SK-MEL-5 (cell line): ENCODE measurements at places on chromosomes 3 and 15. TPM values are rescaled to one million over a fixed set of nuclear protein-coding genes. Genes with fewer than 3 reads are reported as not detected.

Gene SMCO1
- total RNA-seq = not detected in 2 replicates

GRCh38 chr3:152030320-152030719 lies 156.9 kb downstream of the SUCNR1 start:
- no peak for DNase-seq

DNA sequence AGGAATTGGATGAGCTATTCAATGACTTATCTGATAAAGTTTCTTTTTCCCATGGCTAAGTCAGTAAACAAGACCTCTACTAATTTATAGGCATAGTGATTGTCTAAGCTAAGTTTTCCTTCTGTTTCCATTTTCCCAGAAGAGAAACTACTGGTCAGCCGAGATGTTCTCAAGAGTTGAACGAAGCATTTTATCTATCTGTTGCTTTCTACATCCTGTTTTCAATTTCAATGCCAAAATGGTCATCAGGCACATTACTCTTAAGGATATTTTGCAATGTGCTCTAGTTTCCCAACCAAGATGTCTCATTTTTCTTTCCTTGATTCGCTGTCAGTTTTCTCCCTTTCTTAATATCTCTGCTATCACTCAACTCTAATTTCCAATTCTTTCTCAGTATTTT lies 228.7 kb downstream of the MBNL1 start:
- no peak for DNase-seq

- DNase-seq = no peak
Observed at GRCh38 chr3:131518680-131519079, 15.9 kb upstream of the MRPL3 start.

Gene ALG1L2
- total RNA-seq = not detected in 2 replicates

GRCh38 chr3:61460636-61461035 lies 100.7 kb upstream of the PTPRG start:
- no peak for DNase-seq

- DNase-seq = no peak
Observed at GRCh38 chr3:142120707-142121106, 28.6 kb downstream of the TFDP2 start.

DNA sequence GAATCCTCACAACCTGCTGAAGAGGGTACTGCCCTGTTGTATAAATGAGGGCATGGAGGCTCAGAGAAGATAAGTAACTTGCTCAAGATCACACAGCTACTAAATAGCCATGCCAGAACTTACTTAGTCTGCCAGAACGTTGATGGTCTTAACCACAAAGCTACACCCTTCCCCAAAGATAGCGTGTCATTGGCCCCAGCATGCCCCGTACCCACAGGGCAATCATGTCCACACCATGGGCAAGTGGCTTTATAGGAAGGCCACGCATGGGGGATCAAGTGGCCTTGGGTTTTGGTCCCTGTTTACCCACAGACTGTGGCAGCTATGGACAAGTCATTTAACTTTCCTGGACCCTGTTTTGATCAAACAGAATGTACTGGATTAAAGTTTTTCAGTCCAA lies 15.9 kb upstream of the ARHGEF3 start:
- DNase-seq = no peak

DNA sequence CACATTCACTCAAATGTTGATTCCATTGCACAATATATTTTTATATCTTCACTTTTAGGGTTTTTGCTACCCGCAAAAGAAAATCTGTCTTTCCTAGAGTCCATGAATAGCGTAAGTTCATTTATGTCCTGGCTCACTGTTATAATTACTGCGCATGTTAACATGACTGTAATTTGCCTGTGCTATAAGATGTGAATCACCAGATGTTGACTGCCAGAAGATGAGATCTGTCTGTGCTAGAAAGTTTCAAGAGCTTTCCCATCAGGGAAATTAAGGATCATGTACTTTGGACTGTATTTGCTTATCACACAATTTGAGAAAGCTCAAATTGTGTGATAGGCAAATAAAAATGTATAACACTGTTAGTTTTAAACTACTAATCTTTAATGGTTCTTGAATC lies 322.5 kb downstream of the CHL1 start:
- no peak for DNase-seq

GRCh38 chr15:35490511-35490910 lies 55.5 kb downstream of the DPH6 start:
- no peak for DNase-seq

Gene CYP1A2
- not detected in 2 replicates for total RNA-seq

GRCh38 chr15:52308446-52309153 lies 13.0 kb upstream of the MYO5C start:
- DNase-seq = no peak

Gene COL8A1
- total RNA-seq = not detected in 2 replicates

DNA sequence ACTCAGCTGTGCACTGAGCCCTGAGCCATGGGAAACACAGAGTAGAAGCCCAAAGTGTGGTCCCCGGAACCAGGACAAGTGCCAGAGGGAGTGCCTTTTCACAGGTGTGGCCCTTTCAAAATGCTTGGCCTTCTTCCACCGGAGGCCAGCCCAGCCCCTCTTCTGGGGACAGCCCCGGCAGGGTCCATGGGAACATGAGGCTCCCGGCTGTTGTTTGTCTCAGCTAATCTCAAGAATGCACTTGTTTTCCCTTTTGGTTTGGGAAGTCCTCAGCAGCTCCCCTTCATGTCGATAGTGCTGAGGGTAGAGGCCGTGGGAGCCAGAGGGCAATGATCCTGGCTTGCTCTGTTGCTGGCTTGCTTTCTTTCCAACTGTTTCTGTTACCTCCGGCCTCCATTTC lies 91.1 kb upstream of the MRPS22 start:
- DNase-seq = no peak

DNA sequence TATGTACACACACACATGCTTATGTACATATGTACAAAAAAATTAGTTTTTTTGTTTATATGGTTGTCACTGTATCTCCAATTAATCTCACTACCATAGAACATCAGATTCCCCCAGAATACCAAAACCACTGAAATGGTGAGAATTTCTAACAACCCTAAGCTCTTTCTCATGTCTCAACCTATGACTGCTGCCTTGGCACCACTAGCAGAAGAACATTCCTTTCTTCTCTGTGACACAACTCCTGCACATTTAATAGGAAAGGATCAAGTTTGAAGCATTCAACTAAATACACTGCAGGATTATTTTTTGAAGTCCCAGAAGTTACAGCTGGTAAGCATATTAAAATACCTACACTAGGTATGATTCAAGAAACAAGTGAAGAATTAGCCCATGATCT lies 109.6 kb downstream of the FAM174B start:
- DNase-seq = no peak

- no peak for DNase-seq
Observed at GRCh38 chr3:13064159-13064868, 8.9 kb downstream of the IQSEC1 start.

DNA sequence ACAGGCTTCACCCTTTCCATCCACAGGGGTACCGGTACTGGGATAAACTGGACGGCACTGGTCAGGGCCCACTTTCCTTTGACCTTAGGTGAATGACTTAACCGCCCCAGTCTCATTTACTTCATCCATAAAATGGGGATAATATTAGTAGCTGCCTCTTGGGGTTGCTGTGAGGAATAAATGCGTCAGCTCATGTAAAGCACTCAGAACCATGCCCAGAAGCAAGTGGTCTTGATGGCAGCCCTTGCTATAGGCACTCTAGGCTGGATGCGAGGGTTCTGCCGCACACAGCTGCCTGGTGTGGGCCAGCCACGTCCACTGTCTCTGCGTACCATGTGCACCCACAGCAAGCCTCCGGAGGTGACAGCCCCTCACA lies 32.2 kb upstream of the FBLN2 start:
- DNase-seq = no peak

- no peak for DNase-seq
Observed at GRCh38 chr3:60584250-60584649, 667.0 kb downstream of the FHIT start.

DNA sequence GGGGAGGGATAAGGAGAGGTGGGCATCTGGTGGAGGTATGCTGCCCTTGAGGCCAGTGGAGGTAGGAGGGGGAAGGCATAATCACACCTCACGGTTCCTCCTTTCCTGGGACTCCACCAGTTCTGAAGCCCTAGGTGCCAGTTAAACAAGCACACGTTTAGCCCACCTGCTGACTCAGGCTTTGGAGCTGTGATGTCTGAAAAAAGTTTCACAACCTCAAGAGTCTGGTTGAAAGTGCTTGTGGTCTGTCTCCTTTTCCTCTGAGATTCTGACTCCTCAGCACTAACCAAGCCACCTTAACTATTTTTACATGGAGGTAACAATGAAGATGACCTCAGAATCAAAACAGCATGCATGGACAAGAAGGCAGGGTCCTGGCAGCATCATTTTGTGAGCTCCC lies 23.0 kb downstream of the HPS3 start:
- DNase-seq = no peak

DNA sequence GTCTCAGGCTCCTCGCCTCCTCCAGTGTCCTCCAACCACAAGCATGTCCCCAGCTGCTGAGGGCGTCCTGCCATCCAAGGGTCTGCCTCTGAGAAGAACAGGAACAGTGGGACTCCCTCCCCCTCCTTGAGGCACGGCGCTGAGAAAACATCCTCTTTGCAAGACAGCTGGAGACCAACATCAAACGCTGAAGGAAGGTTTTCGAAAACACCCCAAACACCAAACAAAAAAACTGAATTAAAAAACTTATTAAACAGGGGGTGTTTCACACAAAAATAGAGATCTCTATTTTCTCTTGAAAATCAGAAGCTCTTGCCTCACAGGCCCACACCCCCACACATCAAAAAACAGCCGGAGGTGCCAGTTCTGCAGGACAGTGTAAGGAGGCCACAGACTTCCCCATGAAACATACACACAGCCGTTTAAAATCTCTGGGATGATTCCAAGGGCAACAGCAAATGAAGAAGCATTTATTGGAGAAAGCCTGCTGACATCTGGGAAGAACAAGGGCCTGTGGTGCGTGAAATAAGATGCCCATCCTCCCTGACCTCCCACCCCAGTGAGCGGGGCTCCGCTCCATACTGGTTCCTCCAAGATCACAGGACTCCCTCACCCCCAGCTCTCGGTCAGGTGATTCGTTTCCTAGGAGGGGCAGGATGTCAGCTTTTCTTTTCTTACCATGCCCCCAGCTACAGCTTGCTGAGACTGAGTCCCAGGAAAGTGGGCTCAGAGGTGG lies 71.3 kb downstream of the NUP210 start:
- no peak for DNase-seq

DNA sequence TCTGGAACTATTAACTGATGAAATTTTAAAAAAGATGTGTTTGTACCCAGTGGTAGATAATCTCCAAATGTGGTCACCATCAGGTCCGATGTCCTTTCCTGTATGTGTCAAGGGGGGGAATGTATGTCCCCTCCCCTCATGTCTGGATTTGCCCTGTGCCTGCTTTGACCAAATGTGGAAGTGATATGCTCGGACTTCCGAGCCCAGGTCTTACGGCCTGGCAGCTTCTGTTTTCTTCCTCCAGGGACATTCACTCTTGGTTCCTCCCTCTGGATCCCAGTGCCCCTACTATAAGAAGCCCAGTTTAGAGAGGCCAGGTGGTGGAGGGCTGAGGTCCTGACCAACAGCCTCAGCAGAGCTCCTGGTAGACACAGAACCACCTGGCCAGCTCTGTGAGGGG lies 75.5 kb downstream of the CCR1 start:
- DNase-seq = no peak
